ENCODE measurements at places on chromosomes 6 and 20.

DNA sequence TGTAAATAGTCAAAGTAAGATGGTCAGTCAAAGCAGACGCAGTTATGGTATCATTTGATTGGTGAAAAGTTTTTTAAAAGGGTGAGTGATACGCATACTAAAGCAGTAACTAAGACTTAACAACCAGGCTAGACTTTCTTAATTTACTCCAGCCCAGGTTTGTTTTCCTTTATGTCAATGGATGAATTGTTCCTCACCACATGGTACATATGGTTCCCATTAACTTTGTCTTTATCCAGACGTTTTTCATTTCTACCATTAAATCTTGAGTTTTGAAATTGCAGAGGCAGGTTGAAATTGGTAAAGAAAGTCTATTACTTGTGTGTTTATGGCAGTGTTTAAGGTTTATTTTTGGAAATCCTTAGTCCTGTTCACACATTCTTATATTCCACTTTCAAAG, 98.5 kb upstream of the SCGN start:
- no peak for DNase-seq

- DNase-seq, result no peak
Measured at GRCh38 chr6:101517632-101518031, 124.1 kb downstream of the GRIK2 start.

GRCh38 chr20:5864873-5865587, 85.3 kb downstream of the TRMT6 start:
- DNase-seq, result peak; percentile 3

DNA sequence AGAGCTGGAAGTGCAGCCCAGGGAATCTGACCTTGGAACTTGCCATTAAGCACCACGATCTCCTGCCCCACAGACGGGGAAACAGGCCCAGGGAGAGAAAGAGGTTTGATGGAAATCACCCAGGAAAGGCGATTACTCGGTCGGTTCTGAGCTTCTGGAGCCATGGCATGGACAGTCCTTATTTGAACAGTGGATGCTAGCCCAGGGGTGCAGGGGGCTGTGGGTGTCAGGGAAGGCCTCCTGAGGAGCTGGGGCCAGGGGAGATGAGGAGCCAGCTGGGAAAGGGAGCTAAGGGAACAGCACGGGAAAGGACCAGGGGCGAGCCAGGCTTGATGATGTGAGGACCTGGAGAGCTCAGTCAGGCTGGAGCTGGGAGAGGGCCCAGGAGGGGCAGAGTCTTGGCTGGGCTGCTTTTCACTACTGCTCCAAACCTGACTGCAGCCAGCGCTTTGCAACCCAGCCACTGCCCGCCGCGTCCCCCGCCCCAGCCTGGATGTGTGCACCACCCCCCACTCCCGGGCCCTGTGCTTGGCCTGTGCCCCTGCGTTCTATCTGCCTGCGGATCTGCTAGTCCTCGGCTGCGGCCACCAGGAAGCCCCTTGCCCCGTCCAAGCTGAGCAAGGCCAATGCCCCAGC, 17.8 kb downstream of the SUN5 start:
- DNase-seq, result no peak

- DNase-seq, result no peak
Measured at GRCh38 chr20:44618318-44618731, 33.2 kb downstream of the ADA start.

DNA sequence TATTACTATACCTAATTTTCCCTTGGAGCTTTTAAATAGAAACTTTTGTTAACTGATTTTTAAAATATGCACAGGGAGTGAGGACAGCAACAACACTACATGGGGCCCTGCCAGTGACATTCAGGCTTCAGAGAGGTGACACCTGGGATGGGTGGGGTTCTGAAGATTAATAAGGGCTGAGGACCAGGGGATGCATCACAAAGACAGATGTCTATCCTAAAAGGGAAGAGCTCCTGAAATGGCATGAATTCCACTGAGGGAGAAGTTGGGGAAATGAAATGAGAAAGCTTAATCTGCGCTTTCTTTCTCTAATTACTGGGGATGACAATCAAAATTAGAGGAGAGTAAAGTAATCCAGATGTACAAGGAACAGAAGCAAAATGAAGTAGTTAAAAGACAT, 162.8 kb downstream of the BTBD9 start:
- no peak for DNase-seq

GRCh38 chr6:44349904-44350649, 7.6 kb downstream of the SPATS1 start:
- DNase-seq, result no peak

GRCh38 chr20:57999465-58000111, 228.9 kb downstream of the ANKRD60 start:
- no peak for DNase-seq

- no peak for DNase-seq
Measured at GRCh38 chr6:37858363-37858762, 38.8 kb downstream of the ZFAND3 start.

DNA sequence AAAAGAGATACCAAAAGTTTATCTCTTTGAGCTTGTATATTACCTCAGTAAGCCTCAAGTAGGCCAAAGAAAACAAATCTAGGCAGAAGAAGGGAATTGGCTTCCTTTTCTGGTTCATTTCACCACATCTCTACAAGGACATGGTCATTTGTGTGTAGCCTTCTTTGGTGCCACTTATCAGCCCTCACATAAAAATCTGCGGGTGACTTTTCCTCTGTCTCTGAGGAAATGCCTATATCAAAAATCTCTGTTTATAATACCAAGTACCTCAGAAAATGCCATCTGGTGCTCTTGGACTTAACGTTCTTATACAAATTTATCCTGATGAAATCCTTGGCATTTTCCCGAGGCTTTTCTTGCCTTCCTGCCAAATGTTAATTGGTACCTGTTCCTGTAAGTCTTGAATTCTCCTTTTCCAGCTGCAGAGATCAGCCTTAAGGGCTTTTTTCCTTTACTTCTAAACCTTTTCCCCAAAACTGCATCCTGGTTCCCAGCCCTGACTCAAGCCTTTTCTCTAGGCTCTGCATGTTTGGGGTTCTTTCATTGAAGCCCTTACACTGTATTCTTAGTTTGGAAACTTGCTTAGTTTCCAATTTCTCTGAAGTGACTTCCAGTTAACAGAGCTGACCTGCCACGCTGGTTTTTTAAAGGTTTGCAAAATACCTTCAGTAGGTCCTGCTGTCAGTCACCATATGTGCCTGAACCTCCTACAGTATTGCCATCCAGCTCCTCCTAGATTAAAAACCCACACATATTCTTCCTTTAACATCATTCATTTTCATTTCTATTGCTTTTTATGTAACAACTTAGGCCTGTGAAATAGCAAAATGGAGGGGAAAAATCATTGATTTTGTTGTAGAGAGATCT, 191.2 kb upstream of the PREP start:
- DNase-seq, result no peak

DNA sequence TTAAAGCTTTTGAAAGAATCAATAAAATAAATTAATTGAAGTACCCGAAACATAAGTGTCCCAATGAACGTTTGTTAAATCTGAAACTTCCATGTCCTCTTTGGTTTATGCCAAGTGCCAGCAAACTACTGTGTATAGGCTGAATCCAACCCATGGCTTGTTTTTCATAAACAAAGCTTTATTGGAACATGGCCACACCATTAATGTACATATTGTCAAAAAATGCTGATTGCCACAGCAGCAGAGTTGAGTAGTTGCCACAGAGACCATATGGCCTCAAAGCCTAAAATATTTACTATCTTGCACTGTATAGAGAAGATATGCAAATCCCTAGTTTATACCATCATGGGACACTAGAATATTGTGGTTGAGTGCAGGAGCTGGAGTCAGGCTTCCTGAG, 406.1 kb downstream of the MAFB start:
- DNase-seq, result no peak

- DNase-seq, result no peak
Measured at GRCh38 chr20:8393381-8393780, 261.3 kb downstream of the PLCB1 start.

GRCh38 chr6:11654876-11655275, 117.3 kb downstream of the TMEM170B start:
- no peak for DNase-seq

- no peak for DNase-seq
Measured at GRCh38 chr20:21511485-21511849, 2.4 kb downstream of the NKX2-2 start.

DNA sequence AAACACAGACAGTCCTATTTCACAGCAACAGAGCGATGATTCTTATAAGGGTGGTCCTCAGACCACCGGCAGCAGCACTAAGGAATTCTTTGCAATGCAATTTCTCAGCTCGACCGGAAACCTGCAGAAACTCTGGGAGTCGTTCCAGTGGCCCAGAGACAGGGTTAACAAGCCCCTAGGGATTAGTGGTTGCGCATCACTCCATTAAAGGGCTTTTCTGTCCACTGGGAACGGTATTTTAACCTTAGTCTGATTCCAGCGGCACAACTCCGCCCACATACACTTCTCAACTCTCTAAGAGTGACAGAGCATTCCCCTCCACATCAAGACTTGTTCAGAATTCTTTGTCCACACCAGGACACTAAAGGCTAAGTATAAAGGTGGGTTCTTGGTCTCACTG, 341.5 kb downstream of the TFAP2A start:
- DNase-seq, result no peak

- DNase-seq, result no peak
Measured at GRCh38 chr20:18857640-18858039, 44.1 kb downstream of the SCP2D1 start.

GRCh38 chr6:75601304-75602245, at the start of gene SENP6:
Gene SENP6 (plus strand): TSS chr6:75601880. CDS start chr6:75602525, 645 bp downstream.
- DNase-seq, result peak; percentile 65

GRCh38 chr6:159174263-159174969, 5.2 kb downstream of the FNDC1 start:
- peak; percentile 7 for DNase-seq

GRCh38 chr6:87653074-87653962, 48.7 kb downstream of the AKIRIN2 start:
- DNase-seq, result no peak

DNA sequence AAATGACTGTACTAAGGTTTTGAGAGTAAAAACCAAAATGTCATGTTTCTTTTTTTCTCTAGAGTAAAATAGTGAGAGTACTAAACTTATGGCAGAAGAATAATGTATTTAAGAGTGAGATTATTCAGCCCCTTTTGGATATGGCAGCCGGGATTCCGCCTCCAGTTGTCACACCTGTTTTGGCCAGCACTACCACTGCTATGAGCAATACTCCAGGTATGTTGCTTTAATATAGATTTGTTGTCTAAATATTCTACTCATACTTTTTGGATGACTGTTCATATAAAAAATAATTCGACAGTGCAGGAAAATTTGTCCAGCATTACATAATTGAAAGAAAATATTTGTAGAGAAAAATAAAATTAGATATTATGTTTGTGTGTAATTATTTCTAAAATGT, 59.5 kb downstream of the SCAF8 start:
- no peak for DNase-seq

- no peak for DNase-seq
Measured at GRCh38 chr6:117907601-117908245, 659 bp downstream of the SLC35F1 start.

GRCh38 chr6:113287396-113287795, 569.7 kb upstream of the MARCKS start:
- no peak for DNase-seq

DNA sequence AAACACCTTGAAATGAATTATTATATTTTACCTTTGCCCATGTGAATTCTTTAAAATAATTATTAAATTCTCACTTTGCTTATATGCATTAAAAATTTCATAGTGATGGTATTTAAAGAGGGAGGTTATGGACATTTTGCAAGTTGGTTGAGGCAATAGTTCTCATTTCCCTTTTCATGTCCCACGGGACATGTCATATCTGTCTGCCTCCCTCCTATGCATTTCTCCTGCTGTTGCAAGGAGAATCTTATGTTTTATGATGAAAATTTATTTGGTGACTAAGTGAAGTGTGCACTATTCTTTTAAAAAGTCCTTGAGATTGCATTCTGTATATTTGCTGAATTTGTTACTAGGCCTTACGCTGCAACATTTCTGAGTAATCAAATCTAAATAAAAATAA, 67.2 kb downstream of the UTRN start:
- no peak for DNase-seq

GRCh38 chr6:33627876-33628275, 6.8 kb downstream of the ITPR3 start:
- no peak for DNase-seq

DNA sequence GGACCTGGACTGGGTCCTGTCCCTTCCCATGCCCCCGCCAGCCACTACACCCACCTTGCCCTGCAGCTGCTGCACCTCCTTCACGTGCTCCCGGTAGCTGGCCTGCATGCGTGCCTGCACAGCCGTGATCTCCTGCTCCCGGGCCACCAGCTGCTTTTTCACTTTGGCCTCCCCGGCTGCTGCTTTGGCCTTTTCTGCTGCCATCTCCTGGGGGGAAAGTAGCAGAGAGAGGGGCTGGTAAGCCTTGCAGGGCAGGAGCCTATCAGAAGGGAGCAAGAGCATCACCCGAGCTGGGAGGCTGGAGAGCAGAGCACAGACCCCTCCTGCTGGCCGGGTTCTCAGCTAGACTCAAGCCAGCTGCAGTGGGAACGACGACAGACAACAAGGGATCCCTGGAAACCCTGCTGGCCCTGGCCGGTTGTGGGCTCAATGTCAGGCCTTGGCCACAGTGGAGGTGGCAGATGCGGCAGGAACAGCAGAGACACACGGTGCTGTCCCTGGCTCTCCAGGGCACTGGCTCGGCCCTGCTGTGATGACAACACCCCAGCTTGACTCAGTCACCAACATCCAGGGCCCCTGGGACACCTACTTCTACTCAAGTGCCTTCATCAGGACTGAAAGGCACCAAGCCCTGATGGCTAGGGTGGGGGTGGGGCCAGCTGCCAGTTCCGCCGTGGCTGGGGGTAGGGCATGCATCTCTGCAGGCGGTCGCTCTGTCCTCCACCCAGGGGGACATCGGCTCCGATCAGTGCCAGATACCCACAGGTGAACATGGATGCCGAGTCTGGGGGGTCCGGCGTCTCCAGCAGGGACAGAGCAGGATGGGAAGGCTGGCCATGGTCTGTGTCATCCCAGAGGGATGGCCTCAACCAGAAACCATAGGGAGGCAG, 45.3 kb downstream of the RRBP1 start:
- DNase-seq, result no peak

- DNase-seq, result no peak
Measured at GRCh38 chr6:152398316-152398715, 238.8 kb downstream of the SYNE1 start.

GRCh38 chr6:18395177-18395855, 8.2 kb downstream of the RNF144B start:
- no peak for DNase-seq

DNA sequence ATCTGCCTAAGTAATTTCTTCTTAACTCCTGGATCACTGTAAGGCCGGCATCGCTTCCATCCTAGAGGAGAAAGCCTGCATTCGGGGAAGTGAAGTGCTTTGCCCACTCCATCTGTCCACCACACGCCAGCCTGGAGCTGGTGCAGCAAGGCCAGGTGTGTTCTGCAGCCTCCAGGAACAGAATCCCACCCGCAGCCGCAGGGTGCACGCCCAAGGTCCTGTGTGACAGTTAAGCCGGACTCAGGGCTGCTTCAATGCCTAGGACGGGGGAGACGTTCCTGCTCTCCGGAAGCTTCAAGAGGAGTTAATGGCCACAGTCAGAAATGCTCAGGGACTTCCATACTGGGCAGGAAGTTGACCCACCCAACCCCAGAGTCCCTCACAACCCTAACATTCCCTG, 86.1 kb upstream of the QKI start:
- no peak for DNase-seq
